ENCODE measurements at places on chromosomes 11 and 22.

- no peak for DNase-seq
Measured at GRCh38 chr11:102138223-102138622, 28.0 kb downstream of the YAP1 start.

DNA sequence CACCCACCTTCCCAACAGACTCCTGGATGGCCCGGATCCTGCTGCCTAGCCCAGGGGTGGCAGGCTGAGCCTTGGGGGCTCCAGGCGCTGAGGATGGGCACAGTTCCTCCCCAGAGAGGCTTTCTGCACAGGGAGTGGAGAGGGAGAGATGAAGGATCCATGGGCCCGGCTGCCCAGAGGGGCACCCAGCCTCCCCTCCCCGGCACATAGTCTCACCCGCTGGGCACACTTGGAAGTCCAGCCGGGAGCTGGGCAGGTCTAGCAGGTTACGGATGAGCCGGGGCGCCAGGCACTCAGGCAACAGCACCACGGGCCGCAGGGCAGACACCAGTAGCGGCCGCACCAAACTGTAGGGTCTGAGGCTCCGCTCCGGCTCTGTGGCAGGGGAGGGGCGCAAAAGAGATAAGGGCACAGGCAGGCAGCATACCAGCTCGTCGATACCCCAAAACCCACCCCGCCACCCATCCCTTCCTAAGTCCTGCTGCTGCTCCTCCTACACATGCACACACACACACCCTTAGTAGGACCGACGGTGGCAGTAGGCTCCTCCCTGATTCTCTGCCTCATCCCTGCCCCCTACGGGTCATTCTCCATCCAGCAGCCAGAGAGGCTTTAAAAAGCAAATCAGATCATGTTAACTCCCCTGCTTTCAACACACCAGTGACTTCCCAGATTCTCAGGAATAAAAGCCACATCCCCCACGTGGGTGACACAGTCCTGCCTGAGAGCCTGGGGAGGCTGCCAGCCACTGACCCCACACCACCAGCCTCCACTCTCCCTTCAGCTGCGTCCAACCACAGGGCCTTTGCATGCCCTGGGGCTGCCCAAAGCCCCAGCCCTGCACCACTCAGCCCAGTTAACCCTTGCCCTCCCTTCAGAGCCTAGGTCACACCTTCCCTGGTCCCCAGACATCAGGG, 6.5 kb upstream of the MFNG start:
- DNase-seq: no peak

DNA sequence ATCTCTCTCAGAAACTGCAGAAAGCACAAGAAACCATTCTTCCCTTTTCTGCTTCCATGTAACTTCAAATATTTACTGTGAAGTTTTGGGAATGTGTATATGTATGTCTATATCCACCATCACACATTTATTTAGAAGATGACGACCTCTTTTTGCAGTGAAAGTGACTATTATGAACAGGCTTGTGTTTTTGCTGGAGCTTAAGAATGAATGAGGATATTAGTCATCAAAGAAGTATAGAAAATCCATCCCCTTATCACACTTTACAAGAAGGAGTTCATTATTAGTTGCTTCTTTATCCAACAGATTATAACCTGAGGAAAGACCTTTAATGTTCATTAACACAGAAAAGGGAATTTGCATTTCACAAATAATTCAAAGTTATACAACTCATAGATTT, 21.1 kb upstream of the SLC5A12 start:
- DNase-seq: no peak

- no peak for DNase-seq
Measured at GRCh38 chr22:45008186-45008681, 1.6 kb downstream of the PHF21B start.

GRCh38 chr11:12678991-12679390, 4.8 kb downstream of the TEAD1 start:
- no peak for DNase-seq

DNA sequence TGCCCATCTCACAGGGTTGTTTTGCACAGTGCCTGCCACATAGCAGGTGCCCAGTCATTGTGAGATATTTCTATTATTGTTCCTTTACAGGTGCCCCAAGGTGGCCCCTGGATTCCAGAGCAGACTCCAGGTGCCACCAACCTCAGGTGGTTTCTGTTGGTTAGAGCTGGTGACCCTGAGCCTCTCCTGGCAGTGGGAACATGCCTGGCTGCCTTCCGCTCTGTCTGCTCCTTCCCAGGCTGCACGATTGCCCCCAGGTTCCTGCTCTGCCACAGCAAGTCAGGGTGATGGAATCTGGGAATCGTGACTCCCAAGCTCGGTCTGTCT, 12.6 kb upstream of the OMP start:
- DNase-seq: no peak

GRCh38 chr11:94769880-94770279, 1.7 kb downstream of the AMOTL1 start:
- no peak for DNase-seq
